Foreskin keratinocyte (primary cell): ENCODE measurements at places on chromosomes 2 and 18.

- DNase-seq = no peak
These were observed 12.7 kb downstream of the HNRNPLL start for GRCh38 chr2:38590053-38590452.

- no peak for DNase-seq
These were observed 8.4 kb downstream of the MYOM1 start for GRCh38 chr18:3211236-3211992.

GRCh38 chr2:222547083-222547482 is 108.8 kb downstream of the FARSB start:
- peak; percentile 18 for DNase-seq

GRCh38 chr2:68912732-68913131 is 40.0 kb downstream of the GKN2 start:
- DNase-seq = no peak

DNA sequence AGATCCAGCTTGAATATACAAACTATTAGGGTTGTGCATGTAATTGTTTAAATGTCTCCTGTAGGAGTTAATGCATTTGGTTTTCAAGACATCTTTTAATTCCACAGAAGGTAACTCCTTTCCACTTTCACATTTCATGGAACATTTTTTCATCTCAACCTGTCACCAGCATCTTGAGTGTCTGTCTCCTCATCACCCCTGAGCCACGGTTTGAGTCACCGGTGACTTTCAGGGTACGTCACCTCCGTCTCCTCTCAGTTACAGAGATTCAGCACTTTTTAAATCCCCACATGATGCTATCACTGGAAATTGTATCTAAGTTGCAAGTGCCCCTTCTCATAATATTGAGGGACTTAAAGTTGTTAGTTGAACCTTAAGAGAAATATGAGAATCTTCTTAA is 25.3 kb downstream of the GPR55 start:
- no peak for DNase-seq

GRCh38 chr2:28956415-28956826 is 24.7 kb upstream of the TOGARAM2 start:
- no peak for DNase-seq

GRCh38 chr2:10438688-10439087 is 9.4 kb downstream of the ODC1 start:
- DNase-seq = no peak

DNA sequence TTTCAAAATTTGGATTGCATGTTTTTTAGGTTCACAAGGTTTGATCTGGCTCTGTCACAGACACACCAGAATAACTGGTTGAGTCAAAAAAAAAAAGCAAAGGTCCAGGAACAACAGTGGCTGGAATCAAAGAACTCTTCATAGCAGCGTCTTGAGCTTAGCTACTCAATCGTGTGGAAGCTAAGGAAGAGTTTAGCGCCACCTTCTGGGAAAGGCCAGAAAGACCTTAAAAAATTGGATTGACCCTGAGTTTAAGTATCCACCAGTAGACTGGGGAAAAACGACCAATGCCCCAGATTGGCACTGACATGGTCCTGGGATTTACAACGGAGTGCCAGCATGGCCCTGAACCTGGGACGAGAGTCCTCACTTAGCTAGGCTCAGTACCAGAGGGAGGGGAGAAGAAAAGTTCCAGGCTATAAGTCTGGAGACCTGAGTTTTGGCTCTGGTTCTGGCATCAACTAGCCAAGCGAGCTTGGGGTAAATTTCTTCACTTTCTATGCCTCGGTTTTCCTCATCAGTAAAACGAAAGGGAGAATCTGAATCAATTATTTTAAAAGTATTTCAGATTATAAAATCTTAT is 71.1 kb upstream of the TFCP2L1 start:
- peak; percentile 48 for DNase-seq

DNA sequence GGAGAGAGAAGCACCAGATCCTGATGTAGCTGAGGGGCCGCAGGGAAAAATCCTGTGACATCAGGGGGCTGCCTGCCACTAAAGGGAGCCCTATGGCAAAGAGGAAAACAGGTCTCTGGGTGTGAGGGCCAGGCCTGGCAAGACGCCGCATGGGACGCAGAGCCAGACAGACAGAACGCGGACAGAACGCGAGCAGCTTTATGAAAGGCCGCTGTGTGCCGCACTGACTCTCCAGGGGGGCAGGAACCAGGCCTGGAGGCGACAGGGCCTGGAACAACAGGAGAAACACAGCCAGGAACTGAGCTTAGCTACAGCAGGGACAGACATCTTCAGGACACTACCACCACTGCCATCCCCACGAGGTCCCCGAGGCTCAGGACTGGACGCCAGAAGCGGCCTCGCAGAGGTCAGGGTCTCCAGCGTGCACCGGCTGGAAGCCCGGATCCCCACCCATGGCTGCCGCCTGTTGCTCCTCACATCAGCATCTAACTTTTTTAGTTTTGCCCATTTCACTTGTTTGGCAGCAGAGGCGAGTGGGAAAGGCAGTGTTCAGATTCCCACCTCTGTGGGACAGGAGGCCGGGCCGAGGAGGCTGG is 131.6 kb downstream of the VAPA start:
- DNase-seq = no peak

GRCh38 chr18:2979871-2980790 is 32.8 kb downstream of the LPIN2 start:
- DNase-seq = no peak

DNA sequence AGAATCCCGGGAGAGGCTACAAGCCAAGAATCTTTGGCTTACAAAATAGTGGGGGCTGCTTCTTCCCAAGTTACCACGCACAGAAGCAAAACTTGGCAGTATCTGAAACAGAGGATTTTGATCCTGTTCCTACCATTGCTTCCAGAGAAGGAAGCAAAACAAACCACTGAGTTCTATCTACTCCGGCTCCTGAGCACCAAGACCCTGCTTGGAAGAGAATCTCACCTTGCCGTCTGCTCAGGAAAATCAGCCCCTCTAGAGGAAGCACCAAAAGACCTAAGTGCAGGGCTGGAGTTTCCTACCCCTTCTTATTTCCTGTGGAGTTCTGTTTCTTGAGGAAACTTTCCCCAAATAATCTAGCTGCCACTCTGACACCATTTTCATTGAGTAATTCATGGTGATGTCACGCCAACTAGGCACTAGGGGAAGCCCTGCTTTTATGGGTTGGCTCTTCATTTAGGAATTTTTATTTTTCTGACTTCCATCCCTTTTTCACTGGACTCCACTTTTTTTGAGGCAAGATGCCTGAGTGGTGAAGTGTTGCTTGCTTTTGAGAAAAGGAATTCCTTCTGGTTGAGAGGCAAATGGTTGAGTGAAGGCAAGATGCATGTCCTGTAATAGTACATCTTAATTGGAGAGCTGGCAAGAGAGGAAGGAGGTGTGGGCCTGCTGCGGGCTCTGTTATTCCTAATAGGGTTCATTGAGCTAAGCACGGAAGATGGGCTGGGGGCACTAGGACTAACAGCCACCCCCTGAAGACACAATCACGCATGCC is 36.8 kb upstream of the EML4 start:
- peak; percentile 73 for DNase-seq
